ENCODE measurements at places on chromosomes 5 and 9.

DNA sequence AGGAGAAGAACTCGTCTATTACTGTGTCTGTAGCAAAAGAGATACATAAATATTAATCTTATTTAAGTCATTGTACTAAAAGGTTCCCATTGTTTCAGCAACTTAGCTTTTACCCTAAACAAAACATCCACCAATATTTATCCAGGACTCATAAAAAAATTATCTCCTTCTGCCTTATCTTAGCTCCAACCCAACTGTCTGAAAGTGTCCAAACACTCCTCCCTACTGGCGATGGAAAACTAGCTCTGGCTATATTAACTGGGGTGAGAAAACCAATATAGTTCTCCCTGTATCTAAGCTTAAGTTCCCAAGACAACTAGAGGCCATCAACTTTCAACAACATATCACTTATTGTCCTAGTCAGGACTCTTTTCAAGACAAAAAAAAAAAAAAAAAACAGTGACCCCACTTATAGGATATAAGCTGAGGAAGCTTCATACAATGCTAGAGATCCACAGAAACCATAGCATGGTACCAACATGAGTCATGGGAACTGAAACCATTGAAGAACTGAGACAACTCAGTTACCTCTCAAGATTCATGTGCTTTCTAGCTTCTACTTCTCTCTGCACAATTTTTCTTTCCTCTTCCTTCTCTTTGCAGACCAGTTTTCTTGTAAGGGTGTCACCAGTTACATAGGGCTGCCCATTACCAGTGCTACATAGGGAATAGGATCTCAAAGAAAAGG lies 150.7 kb upstream of the RASA1 start:
- peak; percentile 66 for DNase-seq

GRCh38 chr9:28653216-28653615 lies 1079.9 kb upstream of the C9orf72 start:
- no peak for DNase-seq

GRCh38 chr9:136705564-136705963 lies 6.8 kb upstream of the DIPK1B start:
- DNase-seq, result no peak

GRCh38 chr9:71911908-71912335 lies 483 bp downstream of the C9orf85 start:
- no peak for DNase-seq

DNA sequence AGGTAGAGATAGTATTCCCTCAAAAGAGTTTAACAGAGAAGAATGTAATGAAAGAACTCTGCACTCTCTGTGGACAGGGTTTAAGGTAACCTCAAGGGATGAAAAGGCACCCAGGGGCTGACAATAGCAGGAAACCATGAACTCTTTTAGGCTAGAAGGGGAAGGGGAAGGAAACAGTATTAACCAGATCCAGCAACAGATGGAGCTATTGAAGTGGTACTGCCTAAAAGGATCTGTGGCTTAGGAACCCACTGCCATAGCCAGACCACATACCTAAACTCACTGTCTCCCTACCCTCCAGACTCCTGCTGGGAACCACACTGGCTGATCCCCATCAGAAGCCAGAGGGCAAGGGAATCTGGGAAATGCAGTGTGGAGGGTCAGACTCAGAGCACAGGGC lies 35.5 kb downstream of the PLGRKT start:
- no peak for DNase-seq

- DNase-seq, result no peak
Measured at GRCh38 chr5:82610686-82611085, 332.5 kb upstream of the RPS23 start.

DNA sequence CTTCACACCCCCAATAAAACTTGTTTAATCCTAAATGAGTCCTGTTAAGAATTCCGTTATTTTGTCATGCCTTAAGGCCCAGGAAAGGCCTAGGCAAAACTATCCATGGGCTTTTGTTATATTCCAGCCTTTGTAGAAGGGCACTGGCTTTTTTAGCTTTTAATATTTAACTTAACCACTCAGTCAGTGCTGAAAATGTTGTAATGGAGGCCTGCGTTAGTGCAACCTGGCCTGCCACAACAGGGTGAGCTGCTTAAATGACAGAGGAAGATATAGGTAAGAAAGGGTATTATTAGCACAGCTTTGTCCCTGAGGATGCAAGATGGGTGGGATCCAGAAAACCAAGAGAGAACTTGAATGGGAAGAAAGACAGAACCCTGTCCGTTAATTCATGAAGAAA lies 40.2 kb upstream of the PCAT7 start:
- no peak for DNase-seq

- no peak for DNase-seq
Measured at GRCh38 chr5:96637196-96637595, 25.0 kb upstream of the CAST start.

- no peak for DNase-seq
Measured at GRCh38 chr5:14718778-14719177, 54.3 kb downstream of the OTULIN start.

DNA sequence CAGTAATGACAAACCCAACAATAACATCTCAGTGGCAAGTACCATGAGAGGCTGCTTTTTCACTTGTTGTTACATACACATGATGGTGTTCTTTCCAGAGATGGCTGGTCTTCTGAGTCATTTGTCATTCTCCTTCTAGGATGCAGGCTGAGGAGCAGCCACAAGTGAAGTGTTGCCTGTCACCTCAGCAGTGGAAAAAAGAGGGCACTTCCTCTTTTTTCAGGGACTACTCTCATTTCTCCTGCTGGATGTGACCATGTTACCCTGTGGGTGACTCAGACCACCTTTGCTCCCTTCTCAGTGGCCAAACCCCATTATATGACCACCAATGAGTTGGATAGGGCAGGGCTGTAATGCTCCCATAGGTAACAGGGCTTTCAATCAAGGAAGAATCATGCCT lies 587.0 kb upstream of the ADAMTS16 start:
- DNase-seq, result no peak

DNA sequence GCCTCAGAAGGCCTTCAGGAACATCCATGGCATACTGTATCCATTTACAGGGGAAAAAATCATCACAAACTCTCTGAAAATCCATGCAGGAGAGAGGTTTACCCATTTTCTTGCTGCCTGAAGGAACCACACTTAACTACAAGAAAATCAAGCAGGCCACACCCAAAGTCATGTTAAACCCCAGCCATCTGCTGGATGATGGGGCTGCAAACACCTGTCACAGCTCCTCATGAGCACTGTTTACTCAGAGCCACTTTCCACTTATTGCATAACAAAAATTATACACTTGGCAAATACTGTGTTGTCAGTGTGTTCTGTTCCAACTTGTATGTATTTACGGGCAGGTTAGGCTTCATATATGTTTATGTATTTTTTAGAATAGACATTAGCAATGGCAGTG lies 35.8 kb downstream of the PPIC start:
- DNase-seq, result no peak

DNA sequence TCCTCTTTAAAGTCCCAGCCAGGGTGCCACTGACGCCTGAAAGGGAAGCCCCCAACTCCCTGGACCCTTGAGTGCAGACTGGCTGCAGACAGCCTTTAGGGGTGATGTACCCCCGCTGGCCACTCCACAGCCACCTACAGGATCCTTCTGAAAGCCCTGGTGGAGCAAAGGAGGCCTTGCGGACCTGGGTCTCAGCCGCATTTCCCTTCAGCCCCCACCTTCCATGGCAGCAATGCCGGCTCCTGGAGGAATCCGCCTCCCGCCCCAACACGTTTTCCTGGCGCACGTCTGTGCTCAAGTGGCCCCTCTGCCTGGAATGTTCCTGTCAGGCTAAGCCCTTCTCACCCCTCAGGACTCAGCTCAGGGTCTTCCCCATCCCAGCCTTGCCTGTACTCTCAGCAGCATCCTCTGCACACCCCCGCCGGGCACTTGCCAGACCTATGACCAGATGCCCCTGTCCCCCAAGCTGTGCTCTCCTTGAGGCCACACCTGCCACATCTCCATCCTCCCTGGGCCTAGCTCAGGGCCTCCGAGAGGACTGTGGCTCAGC lies 134.1 kb upstream of the RAPGEF1 start:
- DNase-seq, result no peak

DNA sequence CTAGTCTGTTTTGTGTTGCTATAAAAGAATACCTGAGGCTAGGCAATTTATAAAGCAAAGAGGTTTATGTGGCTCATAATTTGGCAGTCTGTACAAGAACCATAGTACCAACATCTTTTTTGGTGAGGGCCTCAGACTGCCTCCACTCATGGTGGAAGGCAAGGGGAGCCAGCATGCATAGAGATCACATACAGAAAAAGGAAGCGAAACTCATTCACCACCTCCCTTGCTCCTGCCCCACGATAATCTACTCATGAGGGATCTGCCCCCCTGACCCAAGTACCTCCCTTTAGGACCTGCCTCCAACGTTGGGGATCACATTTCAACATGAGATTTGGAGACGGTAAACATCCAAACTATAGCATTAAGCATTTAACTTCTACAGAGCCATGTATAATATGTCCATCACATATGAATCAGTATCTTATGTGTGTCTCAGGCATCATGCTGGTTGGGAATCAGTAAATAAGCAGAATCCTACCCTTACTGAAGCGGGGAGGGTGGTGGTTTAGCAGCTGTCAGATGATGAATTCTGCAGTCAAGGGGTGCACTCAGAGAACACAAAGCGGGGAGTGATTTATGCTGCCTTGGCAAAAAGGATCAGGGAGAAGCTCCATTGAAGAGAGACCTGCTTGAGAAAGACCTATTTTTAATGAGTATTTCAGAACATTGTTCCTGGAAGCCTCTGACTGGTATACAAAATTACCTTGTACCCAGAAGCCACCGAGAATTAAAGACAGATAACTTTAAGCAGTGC lies 34.8 kb downstream of the HMGXB3 start:
- DNase-seq, result no peak

GRCh38 chr9:123089790-123090189 lies 56.3 kb downstream of the GPR21 start:
- no peak for DNase-seq
